B cell (primary cell): ENCODE measurements at places on chromosomes 16 and 17. TPM values are rescaled to one million over a fixed set of nuclear protein-coding genes. Genes with fewer than 3 reads are reported as not detected.

The DNAI2 gene
- not detected in 2 replicates for polyA plus RNA-seq

The ABI3 gene
- 9.8 and 15.6 TPM in 2 replicates for polyA plus RNA-seq

The OR4D1 gene
- polyA plus RNA-seq: 0.01 and 0.03 TPM in 2 replicates

The ZP2 gene
- not detected in 2 replicates for polyA plus RNA-seq

The TCF25 gene
- polyA plus RNA-seq: 200 and 278 TPM in 2 replicates

The TBC1D3E gene
- 0.13 and 0.17 TPM in 2 replicates for polyA plus RNA-seq

The CYTH1 gene
- 255 and 355 TPM in 2 replicates for polyA plus RNA-seq

The KRTAP4-9 gene
- not detected in 2 replicates for polyA plus RNA-seq

The OR1A1 gene
- polyA plus RNA-seq: not detected in 2 replicates

The HBA1 gene
- polyA plus RNA-seq: 38.5 and 905 TPM in 2 replicates

The MPP2 gene
- polyA plus RNA-seq: 0.10 and 0.15 TPM in 2 replicates

The TMC8 gene
- polyA plus RNA-seq: 352 and 445 TPM in 2 replicates

The HOXB2 gene
- polyA plus RNA-seq: 3.1 and 9.2 TPM in 2 replicates

The KCNJ2 gene
- not detected in 2 replicates for polyA plus RNA-seq

The WRAP53 gene
- 12.0 and 13.1 TPM in 2 replicates for polyA plus RNA-seq

The NME2 gene
- polyA plus RNA-seq: 166 and 184 TPM in 2 replicates

The TMEM94 gene
- polyA plus RNA-seq: 140 and 158 TPM in 2 replicates

The CISD3 gene
- polyA plus RNA-seq: 1.7 and 5.0 TPM in 2 replicates

The CSH1 gene
- not detected in 2 replicates for polyA plus RNA-seq

The ASPHD1 gene
- not detected in 2 replicates for polyA plus RNA-seq

The C16orf86 gene
- polyA plus RNA-seq: 13.3 and 18.0 TPM in 2 replicates

The TPSD1 gene
- polyA plus RNA-seq: not detected in 2 replicates

The KSR1 gene
- 21.3 and 27.5 TPM in 2 replicates for polyA plus RNA-seq

The CDH15 gene
- not detected in 2 replicates for polyA plus RNA-seq

The C17orf100 gene
- 1.4 and 3.7 TPM in 2 replicates for polyA plus RNA-seq

The C1QL1 gene
- polyA plus RNA-seq: not detected in 2 replicates

The CES5A gene
- polyA plus RNA-seq: not detected in 2 replicates

The PNMT gene
- polyA plus RNA-seq: 0.13 and 0.87 TPM in 2 replicates

The KRTAP9-8 gene
- not detected in 2 replicates for polyA plus RNA-seq

The TAF1C gene
- 125 and 177 TPM in 2 replicates for polyA plus RNA-seq

The QRICH2 gene
- 3.1 and 4.5 TPM in 2 replicates for polyA plus RNA-seq

The LRRC36 gene
- polyA plus RNA-seq: 0.98 and 1.5 TPM in 2 replicates

The FAM171A2 gene
- polyA plus RNA-seq: 0.13 and 0.18 TPM in 2 replicates

The PPP1R1B gene
- polyA plus RNA-seq: not detected in 2 replicates

The CUEDC1 gene
- 0.30 and 0.57 TPM in 2 replicates for polyA plus RNA-seq

The TEKT1 gene
- polyA plus RNA-seq: not detected in 2 replicates

The ZNF624 gene
- 1.5 and 2.2 TPM in 2 replicates for polyA plus RNA-seq

The NOTUM gene
- polyA plus RNA-seq: not detected in 2 replicates

The CRYBA1 gene
- polyA plus RNA-seq: not detected in 2 replicates

The RSKR gene
- polyA plus RNA-seq: 20.3 and 21.5 TPM in 2 replicates
